ENCODE measurements at places on chromosomes 6 and 20. TPM values are rescaled to one million over a fixed set of nuclear protein-coding genes. Genes with fewer than 3 reads are reported as not detected.

GRCh38 chr6:100186552-100186951 is 192.5 kb upstream of the MCHR2 start:
- no peaks in the 10 kb centered on the region for H3K36me3 ChIP-seq
- H3K27me3 ChIP-seq = no peaks in the 10 kb centered on the region
- no peaks in the 10 kb centered on the region for H3K4me1 ChIP-seq
- no peak overlapping the region for H3K27ac ChIP-seq

- H3K27ac ChIP-seq = no peak overlapping the region
- no peaks in the 10 kb centered on the region for H3K27me3 ChIP-seq
- no peaks in the 10 kb centered on the region for H3K4me1 ChIP-seq
- H3K4me3 ChIP-seq = no peak overlapping the region
- no peak for DNase-seq
Measured at GRCh38 chr6:88422831-88423230, 256.7 kb upstream of the CNR1 start.

GRCh38 chr6:79818471-79818870 is 128.9 kb downstream of the ELOVL4 start:
- no peak for DNase-seq
- no peaks in the 10 kb centered on the region for H3K4me1 ChIP-seq
- H3K27me3 ChIP-seq = no peaks in the 10 kb centered on the region
- H3K4me3 ChIP-seq = no peak overlapping the region
- peak overlapping the region; percentile 36 for H3K27ac ChIP-seq
- H3K36me3 ChIP-seq = no peaks in the 10 kb centered on the region

DNA sequence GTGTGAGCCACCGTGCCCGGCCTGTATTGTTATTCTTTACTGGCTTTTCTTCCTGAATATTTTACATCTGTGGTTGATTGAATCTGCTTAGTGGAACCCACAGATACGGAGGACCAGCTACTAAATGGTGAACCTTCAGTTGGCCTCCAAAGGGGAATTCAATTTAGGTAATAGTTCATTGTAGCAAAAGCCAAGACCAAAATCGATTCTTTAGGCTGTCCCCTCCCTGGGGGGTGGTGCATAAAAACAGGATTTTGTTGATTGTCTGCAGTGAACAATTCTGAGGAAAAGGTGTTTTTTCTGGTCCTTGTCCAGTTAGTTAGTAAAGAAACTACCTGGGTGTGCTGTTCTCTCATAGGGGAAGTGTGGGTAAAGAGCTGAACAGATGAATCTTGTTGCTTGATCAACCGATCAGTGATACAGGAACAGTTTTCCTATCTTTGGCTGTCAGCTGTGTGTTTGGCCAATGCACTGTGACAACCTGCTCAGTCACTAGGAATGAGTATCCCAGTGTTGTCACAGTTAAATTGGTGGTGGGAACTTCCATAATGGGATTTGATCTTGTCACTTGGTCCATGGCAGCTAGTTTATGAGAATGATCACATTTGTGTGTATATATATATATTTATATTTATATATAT is 19.5 kb downstream of the LHFPL5 start:
- H3K27ac ChIP-seq = no peak overlapping the region
- no peaks in the 10 kb centered on the region for H3K27me3 ChIP-seq
- no peak overlapping the region for H3K4me3 ChIP-seq
- no peaks in the 10 kb centered on the region for H3K36me3 ChIP-seq
- DNase-seq = no peak
- no peaks in the 10 kb centered on the region for H3K4me1 ChIP-seq

DNA sequence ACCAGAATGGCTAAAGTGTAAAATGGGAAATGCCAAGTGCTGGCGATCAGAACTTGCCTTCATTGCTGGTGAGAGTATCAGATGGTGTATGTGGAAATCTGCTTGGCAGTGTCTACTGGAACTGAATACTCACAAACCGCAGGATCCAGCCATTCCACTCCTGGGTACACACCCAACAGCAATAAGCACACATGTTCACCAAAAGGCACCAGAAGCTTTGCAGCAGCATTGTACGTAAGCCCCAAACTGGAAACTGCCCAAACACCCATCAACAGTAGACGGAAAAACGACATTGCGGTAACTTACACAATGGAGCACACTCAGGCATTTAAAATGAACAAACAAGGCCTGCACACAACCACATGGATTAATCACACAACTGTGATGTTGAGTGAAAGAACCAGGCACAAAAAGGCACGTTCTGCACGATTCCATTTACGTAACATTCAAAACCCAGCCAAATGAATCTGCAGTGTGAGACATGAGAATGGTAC is 37.3 kb upstream of the BPIFA2 start:
- peaks cover 5% of the 10 kb centered on the region for H3K27me3 ChIP-seq
- DNase-seq = no peak

DNA sequence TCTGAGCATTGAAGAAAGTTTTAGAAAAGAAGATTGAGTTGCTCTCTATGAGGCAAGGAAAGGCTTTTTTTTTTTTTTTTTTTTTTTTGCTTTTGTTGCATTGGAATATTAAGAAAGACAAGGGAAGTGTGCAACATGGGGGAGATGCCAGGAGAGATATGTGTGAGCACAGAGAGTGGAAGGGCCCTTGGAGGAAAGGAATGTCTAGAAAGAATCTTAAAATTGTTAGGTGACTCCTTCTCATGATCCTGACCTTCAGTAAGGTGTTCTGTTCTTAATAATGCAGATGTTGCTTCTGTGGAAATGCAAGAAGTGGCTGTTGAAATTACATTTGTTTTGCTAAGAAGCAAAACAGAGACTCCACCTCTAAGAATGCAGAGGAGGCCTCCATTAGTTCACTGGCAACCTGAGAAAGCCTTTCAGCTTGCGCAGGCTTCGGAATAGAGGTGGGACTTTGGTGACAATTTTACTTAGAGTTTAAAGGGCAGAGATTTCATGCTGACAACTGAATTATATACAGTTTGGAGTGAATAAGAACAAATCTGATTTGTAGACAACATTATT is 118.0 kb upstream of the ASCC3 start:
- H3K4me1 ChIP-seq = no peaks in the 10 kb centered on the region
- H3K4me3 ChIP-seq = no peak overlapping the region
- no peaks in the 10 kb centered on the region for H3K27me3 ChIP-seq
- H3K27ac ChIP-seq = no peak overlapping the region
- H3K36me3 ChIP-seq = no peaks in the 10 kb centered on the region

DNA sequence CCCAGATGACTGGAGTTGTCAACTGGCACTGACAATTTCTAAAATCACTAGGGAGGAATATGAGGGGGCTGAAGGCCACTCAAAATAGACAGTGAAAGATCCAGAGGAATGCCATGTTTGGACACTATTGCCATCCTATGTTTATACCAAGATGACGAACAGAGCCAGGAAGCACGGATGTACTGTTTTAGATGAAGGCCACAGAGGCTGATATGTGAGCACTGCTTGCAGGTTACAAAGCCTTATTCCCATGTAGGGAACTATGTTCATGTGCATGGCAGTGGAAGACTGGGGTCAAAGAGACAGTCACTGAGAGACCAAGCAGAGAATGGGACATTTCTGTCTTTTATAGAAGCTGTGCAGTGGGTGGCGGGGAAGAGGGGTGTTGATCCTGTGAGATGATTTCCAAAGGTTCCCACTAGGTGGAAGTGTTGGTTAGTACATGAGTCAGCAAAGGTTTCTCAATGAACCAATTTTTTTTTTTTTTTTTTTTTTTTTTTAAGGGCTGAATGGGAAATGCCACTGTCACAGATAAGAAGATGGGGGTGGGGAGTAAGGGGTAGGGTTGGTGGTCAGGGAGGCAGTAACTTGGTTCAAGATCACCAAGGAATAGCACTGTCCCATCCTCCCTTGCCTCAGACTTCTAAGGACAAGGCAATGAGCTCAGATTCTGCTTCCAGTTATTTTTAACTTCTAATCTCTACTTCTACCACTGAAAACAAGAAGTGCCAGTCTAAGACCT is 46.7 kb upstream of the MOCS1 start:
- H3K36me3 ChIP-seq = no peaks in the 10 kb centered on the region
- H3K4me1 ChIP-seq = no peaks in the 10 kb centered on the region
- peak; percentile 16 for DNase-seq
- no peaks in the 10 kb centered on the region for H3K27me3 ChIP-seq
- no peak overlapping the region for H3K4me3 ChIP-seq
- no peak overlapping the region for H3K27ac ChIP-seq

GRCh38 chr20:62632575-62633090 is 9.7 kb upstream of the SLCO4A1 start:
- no peak overlapping the region for H3K27ac ChIP-seq
- no peak for DNase-seq
- peaks cover 2% of the 10 kb centered on the region for H3K27me3 ChIP-seq
- no peaks in the 10 kb centered on the region for H3K4me1 ChIP-seq
- H3K36me3 ChIP-seq = no peaks in the 10 kb centered on the region
- H3K4me3 ChIP-seq = no peak overlapping the region

DNA sequence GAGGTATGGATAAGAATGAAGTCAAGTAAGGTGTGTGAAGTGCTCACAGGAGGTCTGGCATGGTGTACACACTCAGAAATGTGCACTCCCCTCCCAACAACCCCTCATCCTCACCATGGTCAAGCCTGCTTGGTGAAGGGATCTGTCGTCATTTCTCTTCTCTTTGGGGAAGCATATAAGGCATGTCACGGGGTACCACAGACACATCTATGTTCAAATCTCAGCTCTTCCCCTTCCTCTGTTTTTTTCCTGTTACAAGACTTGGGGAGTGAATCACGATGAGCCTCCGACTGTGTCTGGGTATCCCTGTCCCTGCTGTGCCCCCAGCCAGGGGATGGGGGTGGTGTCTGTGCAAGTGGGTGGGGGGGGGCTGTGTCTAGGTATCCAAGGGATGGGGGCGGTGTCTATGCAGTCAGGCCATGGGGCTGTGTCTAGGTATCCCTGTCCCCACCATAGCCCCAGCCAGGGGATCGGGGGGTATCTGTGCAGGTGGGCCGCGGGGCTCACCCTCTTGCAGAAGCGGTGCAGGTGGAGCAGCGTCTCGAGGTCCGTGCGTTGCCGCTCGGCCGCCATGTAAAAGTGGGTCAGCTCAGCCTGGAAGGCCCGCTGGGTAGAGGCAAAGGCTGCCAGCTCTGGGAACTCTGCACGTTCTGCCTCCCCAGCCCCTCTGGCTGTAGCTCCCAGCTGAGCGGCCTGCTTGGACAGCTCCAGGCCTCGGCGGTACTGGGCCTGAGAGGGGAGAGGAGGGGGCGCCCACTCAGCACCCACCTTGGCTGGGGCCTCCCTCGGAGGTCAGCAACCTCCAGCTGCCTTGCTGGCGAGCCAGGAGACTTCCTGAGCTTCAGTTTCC is 43.6 kb downstream of the KIAA1755 start:
- H3K27me3 ChIP-seq = no peaks in the 10 kb centered on the region
- no peak for DNase-seq
- no peak overlapping the region for H3K27ac ChIP-seq
- H3K36me3 ChIP-seq = no peaks in the 10 kb centered on the region

DNA sequence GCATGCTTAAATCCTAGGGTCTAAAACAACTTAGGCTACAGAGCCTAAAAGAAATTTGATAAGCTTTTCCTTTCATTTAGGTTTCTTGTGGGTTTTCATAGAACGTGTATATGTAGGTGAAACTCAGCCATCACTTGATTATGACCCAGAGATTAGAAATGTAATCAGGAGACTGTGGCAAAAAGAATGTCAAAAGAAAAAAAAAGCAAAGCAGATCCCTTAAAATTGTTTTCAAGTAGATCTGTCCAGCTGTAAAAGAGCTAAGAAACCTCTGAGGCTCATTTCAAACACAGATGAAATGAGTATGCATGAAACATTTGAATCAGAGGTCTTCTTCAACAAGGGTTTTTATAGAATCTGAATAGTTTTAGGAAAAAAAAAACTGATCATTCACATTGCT is 341.3 kb upstream of the PRDM1 start:
- no peak overlapping the region for H3K27ac ChIP-seq
- H3K4me3 ChIP-seq = no peak overlapping the region
- H3K27me3 ChIP-seq = no peaks in the 10 kb centered on the region
- no peak for DNase-seq
- H3K4me1 ChIP-seq = no peaks in the 10 kb centered on the region

GRCh38 chr6:108435391-108435790 is 125.3 kb upstream of the FOXO3 start:
- H3K27me3 ChIP-seq = no peaks in the 10 kb centered on the region
- no peak for DNase-seq
- H3K36me3 ChIP-seq = no peaks in the 10 kb centered on the region
- no peak overlapping the region for H3K27ac ChIP-seq

GRCh38 chr6:38722727-38723334 is 7.7 kb downstream of the DNAH8 start:
- H3K27me3 ChIP-seq = no peaks in the 10 kb centered on the region
- no peak for DNase-seq

DNA sequence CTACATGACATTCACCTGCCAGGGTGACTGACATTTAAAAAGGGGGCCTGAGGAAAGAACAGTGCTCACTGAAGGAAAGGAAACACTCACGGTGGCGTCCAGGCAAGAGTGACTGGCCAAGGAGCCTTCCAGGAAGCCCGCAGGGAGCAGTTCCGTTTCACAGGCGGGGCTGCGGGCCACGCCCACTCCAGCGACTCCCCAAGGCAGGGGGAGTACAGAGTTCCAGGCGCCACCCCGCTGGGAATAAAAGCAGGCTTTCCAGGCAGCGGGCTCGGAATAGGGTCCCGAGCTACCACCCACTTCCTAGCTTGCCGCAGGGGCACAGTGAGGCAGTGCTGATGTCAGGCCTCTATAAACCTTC is 34.2 kb downstream of the PKIG start:
- H3K27me3 ChIP-seq = no peaks in the 10 kb centered on the region
- peak overlapping the region; percentile 7 for H3K27ac ChIP-seq
- no peaks in the 10 kb centered on the region for H3K36me3 ChIP-seq
- DNase-seq = no peak
- H3K4me1 ChIP-seq = no peaks in the 10 kb centered on the region

DNA sequence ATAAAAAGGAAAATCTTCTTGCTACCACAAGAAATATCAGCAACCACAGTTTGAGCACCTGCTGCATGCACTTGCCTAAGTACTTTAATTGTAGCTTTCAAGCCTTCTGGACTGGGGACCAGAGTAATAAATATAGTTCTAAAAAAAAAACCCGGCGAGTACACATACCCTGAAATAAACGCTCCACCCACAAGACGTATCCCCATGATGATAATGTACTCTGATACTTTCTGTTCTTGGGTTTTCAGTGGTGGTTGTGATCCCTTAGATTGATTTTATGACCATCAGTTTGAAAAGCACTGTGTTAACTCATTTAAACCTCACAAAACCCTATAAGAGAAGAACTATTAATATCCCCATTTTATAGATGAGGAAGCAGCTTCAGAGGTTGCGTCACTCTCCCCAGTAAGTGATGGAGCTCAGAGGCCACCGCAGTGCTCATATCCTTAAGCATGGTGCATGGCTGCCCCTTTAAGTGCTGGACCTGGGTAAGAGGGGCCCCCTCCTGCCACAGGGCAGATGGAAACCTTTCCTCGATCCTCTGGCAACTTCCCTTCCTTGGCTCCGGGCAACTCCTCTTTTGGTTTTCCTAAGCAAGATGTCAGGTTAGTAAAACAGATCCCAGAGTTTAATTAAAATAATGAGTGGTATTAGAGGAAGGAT is 67.3 kb downstream of the KCNB1 start:
- peak overlapping the region; percentile 64 for H3K27ac ChIP-seq
- no peak for DNase-seq
- H3K4me1 ChIP-seq = no peaks in the 10 kb centered on the region
- H3K36me3 ChIP-seq = no peaks in the 10 kb centered on the region
- no peaks in the 10 kb centered on the region for H3K27me3 ChIP-seq

The PGC gene
- 391 TPM for total RNA-seq

The CYB5R4 gene
- 8.2 TPM for total RNA-seq

The TAP2 gene
- 7.1 TPM for total RNA-seq

The SLC17A4 gene
- total RNA-seq = not detected

The CGA gene
- not detected for total RNA-seq

The LAMA5 gene
- 272 TPM for total RNA-seq

The ZNF391 gene
- 5.6 TPM for total RNA-seq

The PSORS1C1 gene
- total RNA-seq = 1.2 TPM

All from prostate gland (tissue), 2 donors.